ENCODE measurements at places on chromosomes 5 and 9.

DNA sequence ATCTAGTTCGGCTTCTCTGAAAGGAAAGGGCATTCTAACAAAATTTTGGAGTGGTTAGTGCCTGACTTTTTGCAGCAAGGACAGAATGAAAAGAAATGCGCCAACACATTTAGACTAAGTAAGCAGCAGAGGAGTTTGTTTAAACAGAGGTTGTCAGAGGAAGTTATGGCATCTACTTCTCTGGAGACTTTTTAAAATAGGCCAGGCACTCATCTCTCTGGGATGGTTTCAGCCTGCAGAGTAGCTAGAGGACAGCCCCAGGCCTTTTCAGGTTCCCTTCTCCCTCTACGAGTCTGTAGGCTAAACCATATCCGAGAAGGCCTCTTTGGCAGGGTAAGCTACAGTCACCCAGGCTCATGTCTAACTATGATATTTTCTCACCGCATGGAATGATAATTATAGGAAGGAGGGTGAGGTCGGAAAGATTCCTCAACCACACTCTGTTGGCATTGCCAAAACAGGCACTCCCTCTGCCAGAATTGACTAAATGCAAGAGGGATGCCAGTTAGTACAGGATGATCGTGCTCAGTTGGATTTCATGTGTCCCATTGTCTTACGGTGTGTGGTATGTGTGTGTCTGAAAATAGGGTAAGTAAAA, 1.4 kb upstream of the CTXN3 start:
- DNase-seq = no peak

- no peak for DNase-seq
Measured at GRCh38 chr9:69149321-69149807, 24.7 kb upstream of the TJP2 start.

DNA sequence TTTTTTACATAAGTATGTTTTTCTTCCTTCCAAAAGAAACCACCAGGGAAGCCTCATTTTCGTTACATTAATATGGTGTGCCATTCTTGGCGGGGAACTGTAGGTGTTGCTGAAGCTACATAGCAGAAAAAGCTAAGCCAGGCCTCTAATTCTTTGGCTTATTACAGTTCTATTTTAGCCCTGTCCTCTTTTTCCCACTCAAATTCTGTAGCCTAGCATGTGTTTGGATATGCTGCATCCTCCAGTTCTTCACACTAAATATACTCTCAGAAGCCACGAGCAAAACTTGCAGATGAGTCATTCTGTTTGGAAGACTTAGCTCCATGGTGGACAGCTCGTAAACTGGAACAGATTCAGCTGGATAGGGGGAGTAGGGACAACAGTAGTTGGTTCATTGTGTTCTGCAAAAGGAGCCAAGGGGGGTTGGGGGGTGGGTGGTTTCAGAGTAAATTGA, 369.4 kb downstream of the TMEM161B start:
- no peak for DNase-seq

- no peak for DNase-seq
Measured at GRCh38 chr9:3646226-3646625, 120.4 kb upstream of the RFX3 start.

DNA sequence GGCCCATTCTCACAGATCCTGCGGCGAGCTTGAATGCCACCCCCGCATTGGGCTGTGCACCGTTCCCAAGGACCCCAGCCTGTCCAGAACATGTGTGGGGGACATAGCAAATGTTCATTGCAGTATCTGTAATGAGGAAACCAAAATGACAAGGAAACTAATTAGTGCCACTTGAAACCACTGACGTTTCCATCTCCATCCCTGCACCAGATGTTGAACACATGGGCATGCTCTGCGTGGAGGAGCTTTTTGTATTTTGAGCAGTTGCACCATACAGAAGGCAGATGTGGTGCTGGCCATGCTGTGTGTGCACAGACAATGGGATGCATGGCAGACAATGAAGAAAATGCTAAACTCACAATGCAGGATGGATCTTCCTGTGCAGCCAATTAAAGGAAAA, 437.7 kb downstream of the SEMA5A start:
- DNase-seq = no peak

GRCh38 chr9:79581388-79581787, 9.6 kb downstream of the TLE4 start:
- DNase-seq = peak; percentile 40

GRCh38 chr5:36739751-36740221, 133.4 kb downstream of the SLC1A3 start:
- peak; percentile 71 for DNase-seq

- DNase-seq = no peak
Measured at GRCh38 chr5:125487231-125487630, 740.8 kb upstream of the ZNF608 start.

- DNase-seq = peak; percentile 72
Measured at GRCh38 chr5:177607452-177608192, 7.7 kb downstream of the B4GALT7 start.

DNA sequence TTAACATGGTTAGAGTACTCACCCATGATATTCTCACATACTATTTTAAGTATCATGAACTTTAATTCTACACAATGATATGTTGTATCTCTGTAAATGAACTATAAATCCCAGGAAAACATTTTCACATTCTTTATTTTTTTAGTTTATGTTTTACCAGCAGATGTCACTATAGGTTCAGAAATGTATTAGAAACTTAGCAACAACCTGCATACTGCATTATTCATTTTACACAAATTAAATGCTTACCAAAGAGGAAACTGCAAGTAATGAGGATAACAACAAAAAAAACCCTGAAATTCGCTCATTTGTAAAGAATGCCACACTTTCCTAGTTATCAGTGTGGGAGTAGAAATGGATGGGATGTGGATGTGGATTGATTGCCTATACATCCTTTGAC, 217.5 kb upstream of the OTULINL start:
- DNase-seq = no peak

DNA sequence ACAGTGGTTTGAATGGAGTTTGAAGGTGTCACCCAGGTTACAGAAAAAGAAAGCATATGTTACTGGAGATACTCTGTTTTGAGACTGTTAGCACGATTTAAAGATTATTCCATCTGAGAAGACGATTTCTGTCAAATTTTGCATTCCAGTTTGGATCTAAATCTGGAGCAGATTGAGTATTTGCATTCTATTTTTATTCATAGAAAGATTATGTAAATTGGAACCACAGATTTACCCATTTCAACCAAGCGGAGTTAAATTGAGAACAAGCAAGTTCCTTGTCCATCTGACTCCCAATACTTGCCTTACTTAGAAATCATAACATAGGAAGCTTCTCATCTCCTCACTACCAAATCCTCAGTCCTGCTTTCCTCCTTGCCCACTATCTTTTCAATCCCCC, 255.7 kb downstream of the CHSY3 start:
- DNase-seq = no peak

DNA sequence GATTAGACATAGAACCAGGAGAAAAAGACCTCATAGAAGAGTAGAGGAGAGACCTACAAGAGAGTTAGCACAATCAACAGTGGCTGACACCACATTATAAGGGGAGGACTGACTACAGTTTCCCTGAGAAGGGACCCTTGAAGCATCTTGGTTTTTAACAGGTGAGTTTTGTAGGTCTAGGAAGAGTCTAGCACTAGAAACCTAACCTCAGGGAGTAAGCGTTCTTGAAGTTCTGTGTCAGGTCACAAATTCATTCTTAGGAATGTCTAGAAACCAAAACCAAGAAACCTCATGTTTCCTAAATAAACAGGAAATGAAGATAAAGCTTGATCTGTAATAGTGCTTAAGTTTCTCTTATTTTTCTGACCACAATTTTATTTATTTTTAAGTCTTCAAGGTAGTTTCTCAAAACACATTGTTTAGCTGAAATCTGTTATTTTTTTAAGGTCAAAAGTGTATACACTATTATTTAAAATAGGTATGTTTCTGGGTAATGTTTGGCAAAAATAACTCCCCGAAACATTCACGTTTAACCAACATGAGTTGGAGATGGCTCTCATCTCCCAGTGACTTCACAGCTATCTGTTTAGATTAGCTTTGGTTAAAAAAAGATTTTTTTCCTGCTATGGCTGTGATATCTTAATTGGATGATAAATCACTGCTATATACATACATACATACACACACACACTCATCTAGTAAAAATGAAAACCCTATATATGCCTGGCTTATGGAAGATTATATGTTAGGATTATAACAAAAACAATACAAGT, 37.1 kb downstream of the MAP3K1 start:
- no peak for DNase-seq

DNA sequence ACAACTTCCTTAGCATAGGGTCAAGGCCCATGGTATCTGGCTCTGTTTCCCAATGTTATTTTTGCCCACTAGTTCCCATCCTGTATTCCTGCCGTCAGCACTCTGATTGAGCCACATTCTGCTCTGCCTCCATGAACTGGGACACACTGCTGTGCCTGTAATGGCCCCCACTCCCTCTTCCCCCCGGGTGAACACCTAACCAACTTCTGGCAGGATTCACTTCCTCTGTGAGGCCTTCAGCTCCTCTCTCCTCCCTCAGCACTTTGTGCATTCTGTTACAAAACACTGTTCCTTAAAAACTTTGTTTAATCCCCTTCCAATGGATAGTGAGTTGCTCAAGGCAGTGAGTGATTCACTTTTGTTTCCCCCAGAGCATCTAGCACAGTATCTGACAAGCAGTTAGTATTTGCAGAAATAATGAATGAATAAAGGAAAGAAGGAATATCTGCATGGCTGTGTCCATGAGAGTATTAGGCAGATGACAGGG, 183.6 kb downstream of the EFNA5 start:
- no peak for DNase-seq

- no peak for DNase-seq
Measured at GRCh38 chr5:151449297-151449696, 1.9 kb downstream of the SLC36A1 start.

DNA sequence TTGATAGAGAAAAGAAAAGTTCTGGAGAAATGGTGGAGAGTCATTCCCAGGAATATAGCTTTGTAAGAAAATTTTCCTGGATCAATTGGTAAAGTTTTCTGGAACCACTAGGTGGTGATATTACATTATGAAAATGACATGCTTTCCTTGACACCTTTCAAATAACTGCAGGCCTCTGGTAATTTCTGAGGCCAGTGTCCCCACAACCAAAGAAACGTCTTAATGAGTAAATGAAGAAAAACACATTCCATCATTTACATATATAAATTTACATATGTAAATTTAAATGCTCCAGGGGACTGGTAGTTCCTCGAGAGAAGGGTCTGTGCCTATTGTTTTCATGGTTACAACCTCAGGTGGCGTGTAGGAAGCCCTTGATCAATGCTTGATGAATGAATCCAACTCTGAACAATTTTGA, 17.2 kb upstream of the RGS3 start:
- peak; percentile 21 for DNase-seq

DNA sequence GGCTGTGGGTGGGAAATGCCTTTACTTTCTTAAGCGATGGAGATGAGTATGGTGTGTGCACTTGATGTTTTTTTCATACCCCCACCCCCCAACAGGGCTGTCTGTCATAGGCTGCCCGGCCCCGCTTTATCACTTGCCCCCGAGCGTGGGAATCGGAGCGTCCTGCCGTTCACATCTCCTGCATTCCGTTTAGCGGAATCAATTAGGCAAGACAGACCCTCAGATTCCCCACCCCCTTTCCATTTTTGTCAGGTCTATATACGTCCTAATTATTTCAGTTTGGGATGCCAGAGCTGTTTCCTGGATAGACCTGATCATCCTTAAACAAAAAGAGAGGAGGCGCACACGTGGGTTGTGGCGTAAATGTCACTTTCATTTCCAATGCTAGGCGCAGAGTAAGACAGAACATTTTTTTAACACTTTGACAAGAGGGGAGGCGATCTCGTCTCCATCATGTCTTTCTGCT, 217.2 kb downstream of the MEF2C start:
- no peak for DNase-seq

- DNase-seq = peak; percentile 8
Measured at GRCh38 chr9:5375091-5375490, 35.4 kb upstream of the RLN1 start.

DNA sequence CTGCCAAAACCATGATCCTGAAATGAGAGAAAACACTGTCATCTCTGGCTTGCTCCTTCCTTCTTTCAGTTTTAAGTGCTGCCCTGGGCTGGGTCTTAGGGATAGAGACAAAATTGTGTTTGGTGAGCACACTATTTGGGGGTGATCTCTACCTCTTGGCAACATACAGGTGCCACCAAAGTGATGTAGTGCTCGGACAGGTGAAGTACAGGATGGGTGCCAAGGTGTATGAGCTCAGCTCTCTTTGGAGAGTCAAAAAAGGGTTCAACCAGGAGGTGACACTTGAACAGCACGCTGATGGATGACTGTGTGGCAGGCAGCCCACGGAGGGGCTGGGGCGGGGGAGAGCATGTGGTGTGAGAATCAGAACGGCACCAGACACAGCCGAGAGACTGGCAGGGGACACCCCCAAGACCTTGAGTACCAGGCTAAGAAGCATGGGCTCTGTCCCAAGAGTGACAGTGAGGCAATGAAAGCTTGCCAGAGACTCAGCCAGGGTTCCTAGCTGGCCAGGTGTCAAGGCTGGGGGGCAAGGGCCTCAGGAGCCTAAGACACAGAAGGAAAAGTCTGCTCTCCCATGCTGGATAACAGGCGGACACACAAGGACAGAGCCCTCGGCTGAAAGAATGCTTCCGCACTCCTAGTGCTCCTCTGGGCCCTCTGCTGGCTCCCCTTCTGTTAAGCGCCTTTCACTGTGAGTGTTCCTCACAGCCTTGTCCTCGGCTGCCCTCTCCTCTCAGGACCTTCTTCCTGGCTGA, 2.5 kb downstream of the NHP2 start:
- DNase-seq = no peak

- no peak for DNase-seq
Measured at GRCh38 chr5:107341376-107342084, 329.2 kb downstream of the EFNA5 start.

GRCh38 chr9:86903734-86904085, 43.6 kb downstream of the GAS1 start:
- DNase-seq = no peak

DNA sequence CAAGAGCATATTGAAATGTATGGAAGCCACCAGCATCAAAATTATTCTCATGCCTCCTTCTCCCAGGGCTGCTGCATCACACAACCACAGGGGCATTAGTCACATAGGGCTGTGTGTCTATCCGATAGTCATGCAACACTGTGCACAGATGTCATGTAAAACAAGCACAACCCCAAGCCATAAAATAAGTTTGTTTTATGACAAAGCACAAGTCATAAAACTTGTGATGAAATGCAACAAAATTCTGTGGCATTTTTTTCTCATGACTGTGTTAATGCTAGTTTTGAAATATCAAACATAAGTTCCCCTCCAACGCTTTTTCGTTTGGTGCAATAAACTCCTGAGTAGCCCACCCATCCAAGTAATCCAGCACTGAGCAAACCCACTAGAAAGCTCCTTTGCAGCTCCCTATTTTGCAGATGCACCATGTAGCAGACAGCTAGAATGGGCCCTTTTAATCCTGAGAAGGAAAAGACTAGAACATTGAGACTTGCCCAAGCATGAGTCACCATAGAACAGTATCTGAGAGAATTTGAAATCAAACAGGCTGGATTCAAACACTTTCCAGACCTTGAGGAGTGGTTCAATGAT, 93.3 kb upstream of the ZNF366 start:
- no peak for DNase-seq

GRCh38 chr5:61969347-61969746, 336.7 kb upstream of the KIF2A start:
- no peak for DNase-seq

GRCh38 chr5:92969781-92970237, 611.2 kb downstream of the NR2F1-AS1 start:
- DNase-seq = no peak

Measured in CD4-positive, alpha-beta T cell treated with Interleukin-17A for 4 hours (primary cell).